Breast epithelium (tissue), 4 donors: ENCODE measurements at places on chromosomes 6 and 20. TPM values are rescaled to one million over a fixed set of nuclear protein-coding genes. Genes with fewer than 3 reads are reported as not detected.

GRCh38 chr20:35840421-35840820 lies 68.6 kb downstream of the PHF20 start:
- no peak overlapping the region for H3K4me3 ChIP-seq
- no peaks in the 10 kb centered on the region for H3K27me3 ChIP-seq
- no peaks in the 10 kb centered on the region for H3K36me3 ChIP-seq
- no peaks in the 10 kb centered on the region for H3K4me1 ChIP-seq
- no peak overlapping the region for H3K27ac ChIP-seq
- DNase-seq: no peak

Gene DSP
- 165 TPM for total RNA-seq

- no peaks in the 10 kb centered on the region for H3K36me3 ChIP-seq
- no peak overlapping the region for H3K27ac ChIP-seq
- no peaks in the 10 kb centered on the region for H3K27me3 ChIP-seq
- DNase-seq: no peak
Measured at GRCh38 chr20:50360218-50360672, 149.9 kb upstream of the PTPN1 start.

Gene RCAN2
- 5.9 TPM for total RNA-seq

GRCh38 chr20:49267327-49267726 lies 10.5 kb downstream of the ZNFX1 start:
- H3K4me1 ChIP-seq: no peaks in the 10 kb centered on the region
- no peaks in the 10 kb centered on the region for H3K27me3 ChIP-seq
- H3K36me3 ChIP-seq: no peaks in the 10 kb centered on the region
- H3K4me3 ChIP-seq: no peak overlapping the region
- H3K27ac ChIP-seq: no peak overlapping the region

DNA sequence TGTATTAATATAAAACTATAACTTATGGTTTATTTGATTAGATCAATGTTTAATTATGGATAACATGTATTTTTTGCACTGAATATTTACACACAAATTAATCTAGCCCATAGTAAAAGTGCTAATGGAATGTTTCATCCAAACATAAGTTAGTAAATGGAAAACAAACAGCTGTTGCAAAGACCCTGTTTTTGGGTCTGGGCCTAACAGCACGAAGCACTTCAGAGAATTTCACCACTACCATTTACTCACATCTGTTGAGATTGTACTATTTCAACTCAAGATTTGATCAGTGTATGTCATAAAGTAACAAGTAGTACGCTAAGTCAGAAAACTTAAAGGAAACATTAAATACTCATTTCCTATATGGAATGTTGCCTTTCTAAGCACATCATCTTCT lies 359.6 kb downstream of the LAMA2 start:
- no peaks in the 10 kb centered on the region for H3K4me1 ChIP-seq
- DNase-seq: no peak
- no peak overlapping the region for H3K4me3 ChIP-seq
- no peak overlapping the region for H3K27ac ChIP-seq

Gene FOXF2
- total RNA-seq: 0.73 TPM

DNA sequence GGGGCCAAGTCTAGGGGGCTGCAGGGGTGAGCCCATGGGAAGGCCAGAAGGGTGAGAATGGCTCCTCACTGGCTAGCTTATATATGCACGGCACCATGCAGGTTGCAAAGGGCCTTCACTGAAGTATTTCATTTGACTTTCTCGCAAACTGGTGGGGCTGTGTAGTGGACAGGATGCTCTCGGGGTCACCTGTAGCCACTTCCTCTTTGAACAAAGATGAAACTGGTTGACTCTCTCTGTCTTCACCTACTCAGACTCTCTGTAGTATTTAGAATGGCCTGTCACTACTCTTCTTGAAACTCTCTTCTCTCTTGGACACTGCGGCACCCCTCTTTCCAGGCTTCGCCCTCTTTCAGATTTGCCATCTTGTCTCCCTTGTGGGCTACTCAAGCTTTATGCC lies 560.5 kb downstream of the PKHD1 start:
- no peaks in the 10 kb centered on the region for H3K27me3 ChIP-seq
- DNase-seq: no peak
- H3K27ac ChIP-seq: no peak overlapping the region
- no peaks in the 10 kb centered on the region for H3K4me1 ChIP-seq
- no peak overlapping the region for H3K4me3 ChIP-seq

DNA sequence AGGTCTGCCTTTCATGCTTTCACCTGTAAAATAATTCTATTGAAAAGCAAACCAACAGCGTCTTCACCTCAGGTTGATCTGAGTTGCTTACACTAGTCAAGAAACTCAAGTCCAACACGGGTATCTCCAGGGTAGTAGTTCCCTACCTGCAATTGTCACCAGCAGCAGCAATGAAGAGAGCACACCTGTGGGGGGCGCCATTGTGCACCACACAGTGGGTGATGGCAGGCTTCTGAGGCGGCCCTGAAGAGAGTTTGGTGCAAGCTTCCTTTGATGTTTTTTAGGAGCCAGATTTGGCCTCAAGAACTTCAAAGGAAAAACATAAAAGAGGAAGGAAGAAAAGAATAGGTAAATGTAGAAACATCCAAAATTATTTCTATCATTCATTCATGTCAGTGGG lies 45.1 kb downstream of the KIAA0319 start:
- no peak overlapping the region for H3K27ac ChIP-seq
- no peaks in the 10 kb centered on the region for H3K4me1 ChIP-seq
- no peak overlapping the region for H3K4me3 ChIP-seq
- no peaks in the 10 kb centered on the region for H3K27me3 ChIP-seq
- H3K36me3 ChIP-seq: no peaks in the 10 kb centered on the region
- DNase-seq: no peak

DNA sequence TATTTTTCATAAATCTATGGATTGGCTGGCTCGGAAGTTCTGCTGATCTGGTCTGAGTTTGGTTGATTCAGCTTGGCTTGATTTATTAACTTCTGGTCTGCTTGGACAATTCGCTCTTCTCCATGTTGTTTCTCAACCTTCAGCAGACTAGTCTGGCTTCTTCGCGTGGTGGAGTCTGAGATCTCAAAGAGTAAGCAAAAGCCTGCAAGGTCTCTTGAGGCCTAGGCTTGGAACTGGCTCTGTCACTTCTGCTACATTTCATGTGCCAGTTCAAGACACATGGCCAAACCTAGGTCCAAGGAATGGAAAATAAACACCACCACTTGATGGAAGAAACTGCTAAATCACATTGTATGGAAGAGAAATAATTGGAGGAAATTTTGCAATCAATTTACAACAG lies 115.1 kb upstream of the JAG1 start:
- no peaks in the 10 kb centered on the region for H3K4me1 ChIP-seq
- H3K27ac ChIP-seq: no peak overlapping the region
- no peaks in the 10 kb centered on the region for H3K36me3 ChIP-seq
- no peaks in the 10 kb centered on the region for H3K27me3 ChIP-seq
- no peak overlapping the region for H3K4me3 ChIP-seq
- no peak for DNase-seq

DNA sequence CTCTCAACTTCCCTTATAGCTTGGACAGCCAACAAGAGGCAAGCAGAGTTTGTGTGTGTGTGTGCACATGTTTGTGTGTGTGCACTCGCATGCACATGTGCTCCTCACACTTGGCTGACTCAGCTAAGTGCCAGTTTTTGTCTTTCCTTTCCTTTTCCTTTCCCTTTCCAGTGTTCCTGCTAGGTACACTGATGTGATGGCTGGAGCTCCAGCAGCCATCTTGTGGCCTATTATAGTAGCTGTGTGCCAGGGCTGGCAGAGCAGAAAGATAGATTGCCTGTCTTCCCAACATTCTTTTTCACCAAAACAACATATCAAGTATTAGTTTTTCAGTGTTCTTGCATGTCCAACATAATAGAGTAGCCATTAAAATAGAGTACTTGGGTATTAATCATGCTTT lies 79.5 kb downstream of the AK9 start:
- no peak overlapping the region for H3K4me3 ChIP-seq
- H3K4me1 ChIP-seq: no peaks in the 10 kb centered on the region
- H3K27ac ChIP-seq: no peak overlapping the region

DNA sequence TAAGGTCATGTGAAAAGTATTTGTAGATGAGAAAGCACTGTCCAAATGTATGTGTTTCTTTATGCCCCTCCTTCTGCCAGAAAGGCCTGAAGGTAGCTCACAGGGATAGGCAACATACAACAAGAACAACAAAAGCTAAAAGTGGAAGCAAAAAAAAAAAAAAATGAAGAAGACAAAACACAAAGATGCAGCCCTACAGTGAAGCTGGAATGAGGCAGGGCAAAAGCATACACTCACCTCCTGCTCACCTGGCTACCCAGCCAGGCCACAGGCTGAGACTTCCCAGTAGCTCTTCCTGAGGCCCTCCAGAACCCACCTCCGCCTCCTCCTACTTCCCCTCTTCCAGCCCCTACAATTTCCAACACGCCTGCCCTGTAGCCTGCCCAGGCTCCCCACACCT lies 2.4 kb downstream of the UNC5CL start:
- no peak for DNase-seq
- H3K27ac ChIP-seq: no peak overlapping the region
- no peaks in the 10 kb centered on the region for H3K27me3 ChIP-seq
- H3K36me3 ChIP-seq: no peaks in the 10 kb centered on the region
- H3K4me3 ChIP-seq: no peak overlapping the region
- no peaks in the 10 kb centered on the region for H3K4me1 ChIP-seq

Gene COL11A2
- total RNA-seq: 0.32 TPM

- no peak overlapping the region for H3K27ac ChIP-seq
- no peak overlapping the region for H3K4me3 ChIP-seq
- no peaks in the 10 kb centered on the region for H3K36me3 ChIP-seq
- no peaks in the 10 kb centered on the region for H3K4me1 ChIP-seq
- DNase-seq: no peak
Measured at GRCh38 chr6:155448668-155449449, 6.8 kb downstream of the NOX3 start.

Gene KCNK17
- 0.33 TPM for total RNA-seq

DNA sequence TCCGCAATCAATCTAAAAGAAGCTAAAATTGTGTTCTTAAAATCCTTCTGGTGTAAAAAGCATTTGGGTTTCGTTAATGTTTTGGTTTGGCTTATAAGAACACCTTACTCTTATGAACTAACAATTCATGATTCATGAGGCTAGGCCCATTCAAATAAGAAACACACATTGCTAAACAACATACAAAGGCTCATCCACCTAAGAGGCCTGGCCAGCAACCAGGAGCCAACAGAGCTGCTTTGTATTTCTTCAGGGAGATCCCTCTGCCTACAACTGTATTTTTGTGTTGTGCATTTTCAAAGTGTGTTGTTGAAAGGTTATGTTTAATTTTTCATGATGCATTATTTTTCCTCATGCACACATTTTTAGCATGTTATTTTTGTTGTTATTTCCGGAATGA lies 98.6 kb downstream of the PTPRK start:
- no peaks in the 10 kb centered on the region for H3K4me1 ChIP-seq
- no peak overlapping the region for H3K4me3 ChIP-seq
- DNase-seq: no peak
- no peaks in the 10 kb centered on the region for H3K36me3 ChIP-seq
- peak overlapping the region; percentile 21 for H3K27ac ChIP-seq
- H3K27me3 ChIP-seq: no peaks in the 10 kb centered on the region

GRCh38 chr20:31706607-31707257 lies 15.9 kb downstream of the BCL2L1 start:
- no peaks in the 10 kb centered on the region for H3K27me3 ChIP-seq
- no peaks in the 10 kb centered on the region for H3K36me3 ChIP-seq
- no peak for DNase-seq
- peak overlapping the region; percentile 100 for H3K27ac ChIP-seq

DNA sequence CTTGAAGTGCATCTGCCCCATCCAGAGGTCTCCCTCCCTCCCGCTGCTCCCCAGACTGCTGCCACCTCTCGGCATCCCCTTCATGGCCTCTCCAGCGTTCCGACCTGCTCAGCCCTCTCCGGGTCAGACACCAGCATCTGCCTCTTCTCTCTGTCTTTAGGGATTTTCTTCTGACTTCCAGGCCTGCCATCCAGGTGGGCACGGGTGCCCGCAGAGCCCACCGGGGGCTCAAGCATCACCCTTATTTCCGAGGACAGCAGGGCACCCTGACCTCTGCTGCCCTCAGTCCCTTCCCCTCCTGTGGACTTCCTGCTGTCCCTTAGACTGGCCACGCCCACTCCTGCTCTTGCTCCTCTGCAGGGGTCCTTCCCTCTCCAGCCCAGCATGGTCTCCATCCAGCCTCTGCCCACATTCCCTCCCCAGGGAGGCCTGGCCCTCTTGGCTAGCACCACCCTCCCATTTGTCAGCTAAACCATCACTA lies 3.3 kb downstream of the NPEPL1 start:
- no peak overlapping the region for H3K27ac ChIP-seq
- no peak overlapping the region for H3K4me3 ChIP-seq
- DNase-seq: no peak
- H3K4me1 ChIP-seq: peaks cover 5% of the 10 kb centered on the region
- H3K36me3 ChIP-seq: peaks cover 6% of the 10 kb centered on the region
- H3K27me3 ChIP-seq: no peaks in the 10 kb centered on the region

DNA sequence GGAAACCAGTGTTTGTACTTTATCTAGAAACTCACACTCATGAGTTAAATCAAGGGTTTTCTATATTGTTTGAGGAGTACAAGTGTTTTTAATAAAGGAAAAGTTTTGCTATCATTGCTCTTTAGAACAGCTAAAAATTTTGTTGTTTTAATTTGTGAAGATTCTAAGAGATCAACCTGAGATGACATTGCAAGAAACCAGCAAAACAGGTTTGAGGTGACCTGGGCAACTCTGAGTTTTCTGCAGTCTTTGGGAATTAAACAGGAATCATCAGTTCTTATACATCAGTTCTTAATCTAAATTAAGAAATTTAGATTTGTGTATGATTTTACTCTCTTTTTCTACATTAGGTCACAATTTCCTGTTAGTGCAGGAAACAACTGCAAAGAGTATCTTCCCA lies 114.5 kb downstream of the JAG1 start:
- no peak overlapping the region for H3K27ac ChIP-seq
- no peak for DNase-seq
- no peaks in the 10 kb centered on the region for H3K4me1 ChIP-seq
- no peaks in the 10 kb centered on the region for H3K36me3 ChIP-seq

Gene PBOV1
- total RNA-seq: not detected

- DNase-seq: no peak
- H3K36me3 ChIP-seq: no peaks in the 10 kb centered on the region
- no peak overlapping the region for H3K4me3 ChIP-seq
- H3K4me1 ChIP-seq: no peaks in the 10 kb centered on the region
Measured at GRCh38 chr20:46182276-46183200, 64.4 kb downstream of the CD40 start.

GRCh38 chr6:170404697-170405096 lies 98.1 kb downstream of the FAM120B start:
- no peak overlapping the region for H3K27ac ChIP-seq
- H3K36me3 ChIP-seq: no peaks in the 10 kb centered on the region
- H3K27me3 ChIP-seq: no peaks in the 10 kb centered on the region
- no peak overlapping the region for H3K4me3 ChIP-seq
- DNase-seq: no peak

DNA sequence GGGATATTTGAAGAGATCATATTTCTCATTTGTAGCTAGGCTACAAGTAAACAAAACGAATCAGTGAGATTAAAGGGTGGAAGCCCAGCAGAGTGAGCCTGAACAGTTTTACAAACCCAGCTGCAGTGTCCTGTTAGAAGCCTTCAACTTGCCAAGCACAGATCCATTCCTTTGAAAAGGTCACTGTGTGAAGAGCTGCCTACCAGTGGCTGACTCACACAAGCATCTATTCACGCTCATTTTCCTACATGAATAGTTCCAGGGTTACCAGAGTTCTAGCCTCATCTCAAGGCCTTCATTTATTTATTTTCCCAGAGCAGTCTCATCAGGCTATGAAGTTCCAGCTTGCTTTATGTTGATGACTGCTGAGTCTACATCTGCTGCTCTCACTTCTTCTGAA lies 25.7 kb upstream of the MLIP start:
- H3K27ac ChIP-seq: no peak overlapping the region
- DNase-seq: no peak
- no peaks in the 10 kb centered on the region for H3K36me3 ChIP-seq
- no peaks in the 10 kb centered on the region for H3K27me3 ChIP-seq

GRCh38 chr6:23783901-23784300 lies 342.1 kb upstream of the NRSN1 start:
- no peaks in the 10 kb centered on the region for H3K27me3 ChIP-seq
- no peak overlapping the region for H3K4me3 ChIP-seq
- no peak overlapping the region for H3K27ac ChIP-seq
